Frontal cortex (tissue), 4 donors: ENCODE measurements at places on chromosomes 3 and 15.
A peak's percentile ranks its signal among the peaks of the same experiment; 100 is the strongest.

GRCh38 chr3:160641665-160642309 lies 35.2 kb upstream of the ARL14 start:
- DNase-seq, result no peak

DNA sequence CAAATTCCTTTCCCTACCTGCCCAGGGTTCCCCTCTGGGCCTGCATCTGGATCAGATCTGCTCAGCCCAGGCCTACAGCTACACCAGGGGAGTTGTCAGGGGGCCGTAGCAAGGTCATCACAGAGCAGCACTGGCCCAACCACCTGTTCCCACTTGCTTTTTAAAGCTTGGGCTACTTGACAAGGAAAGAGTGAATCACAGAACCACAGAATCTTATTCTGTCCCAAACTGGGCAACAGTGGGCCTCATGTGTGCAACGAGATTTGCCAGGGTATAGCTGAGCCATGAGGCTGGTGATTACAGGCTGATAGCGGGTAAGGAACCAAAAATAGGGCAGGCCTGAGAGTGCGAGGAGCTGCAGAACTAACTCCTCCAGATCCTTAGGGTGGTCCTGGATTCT lies 66.7 kb downstream of the MYLK start:
- DNase-seq, result no peak

- no peak for DNase-seq
Observed at GRCh38 chr3:36905545-36905944, 39.3 kb downstream of the TRANK1 start.

GRCh38 chr3:122365073-122365472 lies 18.0 kb downstream of the MIX23 start:
- DNase-seq, result no peak

DNA sequence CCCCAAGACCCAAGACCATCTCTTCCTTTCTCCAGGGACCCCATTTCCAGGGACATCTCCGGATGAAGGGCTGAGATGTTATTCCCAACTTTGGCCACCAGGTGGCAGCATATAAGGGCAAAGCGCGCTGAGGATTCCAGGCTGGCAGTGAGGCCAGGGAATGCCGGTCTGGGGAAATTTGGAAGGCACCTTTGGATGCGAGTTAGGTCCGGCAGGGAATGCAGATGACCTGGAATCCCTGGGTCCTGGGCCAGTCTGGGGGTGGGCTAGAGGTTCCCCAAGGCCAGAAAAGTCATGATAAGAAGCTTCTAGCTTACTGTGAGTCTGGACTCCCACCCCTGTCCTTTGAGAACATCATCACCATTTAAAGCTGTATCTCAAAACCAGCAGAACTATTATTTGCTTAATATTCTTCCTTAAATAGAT lies 1.6 kb upstream of the CHST13 start:
- DNase-seq, result peak; percentile 72

DNA sequence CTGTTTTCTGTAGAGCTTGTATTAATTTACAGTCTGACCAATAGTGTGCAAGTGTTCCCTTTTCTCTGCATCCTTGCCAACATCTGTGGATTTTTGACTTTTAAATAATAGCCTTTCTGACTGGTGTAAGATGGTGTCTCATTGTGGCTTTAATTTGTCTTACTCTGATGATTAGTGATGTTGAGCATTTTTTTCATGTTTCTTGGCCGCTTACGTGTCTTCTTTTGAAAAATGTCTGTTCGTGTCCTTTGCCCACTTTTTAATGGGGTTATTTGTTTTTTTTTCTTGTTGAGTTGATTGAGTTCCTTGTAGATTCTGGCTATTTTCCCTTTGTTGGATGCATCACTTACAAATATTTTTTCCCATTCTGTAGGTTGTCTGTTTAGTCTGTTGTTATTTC lies 7.6 kb upstream of the ACOX2 start:
- no peak for DNase-seq

- DNase-seq, result no peak
Observed at GRCh38 chr3:16841041-16841753, 43.6 kb upstream of the PLCL2 start.

DNA sequence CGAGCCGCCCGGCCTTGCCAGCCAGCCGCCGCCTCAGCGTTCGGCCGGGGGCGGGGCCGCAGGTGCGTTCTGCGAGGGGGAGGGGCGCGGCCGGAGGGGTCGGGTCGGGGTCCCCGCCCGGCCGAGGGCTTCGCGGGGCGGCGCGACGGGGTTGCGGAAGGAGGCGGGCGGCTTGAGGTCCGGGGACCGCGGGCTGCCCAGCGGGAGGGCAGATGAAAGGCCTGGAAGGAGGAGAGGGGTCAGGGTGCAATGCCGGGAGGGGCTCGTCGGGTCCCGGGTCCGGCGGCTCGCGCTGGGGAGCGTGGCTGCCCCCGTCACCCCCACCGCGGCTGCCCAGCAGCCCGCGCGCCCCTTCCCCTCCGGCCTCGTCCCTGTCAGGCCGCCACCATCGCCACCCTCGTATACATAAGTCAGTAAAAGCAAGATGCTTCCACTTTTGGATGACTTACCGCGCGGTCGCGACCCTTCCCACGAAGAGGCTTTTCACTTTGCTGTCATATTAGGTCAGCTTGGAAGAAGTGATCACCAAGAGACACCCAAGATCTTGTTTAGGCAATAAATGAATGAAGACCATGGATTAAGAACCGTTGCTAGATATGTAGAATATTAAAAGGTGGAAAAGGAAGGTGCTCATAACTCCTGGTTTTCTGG lies 620 bp upstream of the ANP32A start:
- DNase-seq, result no peak

GRCh38 chr3:189517981-189518380 lies 113.2 kb upstream of the TP63 start:
- no peak for DNase-seq

DNA sequence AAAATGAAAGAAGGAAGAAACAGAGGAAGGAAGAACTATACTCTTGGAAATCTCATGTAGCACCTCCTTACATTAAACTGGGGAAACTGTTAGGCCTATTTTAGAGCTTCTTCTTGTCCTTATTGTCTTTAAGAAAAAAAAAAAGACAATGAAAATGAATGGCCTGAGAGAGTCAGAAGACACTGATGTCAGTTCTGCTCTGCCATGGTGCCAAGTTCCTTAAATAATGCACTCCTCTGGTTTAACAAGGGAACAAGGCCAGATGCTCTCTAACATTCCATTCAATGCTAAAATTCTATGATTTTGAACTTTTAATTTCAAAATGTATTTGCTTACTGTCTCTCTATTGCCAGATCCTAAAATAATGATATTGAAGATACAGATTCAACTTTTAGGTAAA lies 4.4 kb upstream of the MBNL1 start:
- no peak for DNase-seq

- no peak for DNase-seq
Observed at GRCh38 chr3:197499427-197499826, 56.3 kb downstream of the BDH1 start.

- no peak for DNase-seq
Observed at GRCh38 chr3:123880998-123881561, 3.1 kb downstream of the MYLK start.
